ENCODE measurements at places on chromosomes 6 and 20.

- DNase-seq = no peak
Observed at GRCh38 chr6:125233202-125233601, 68.6 kb downstream of the HDDC2 start.

DNA sequence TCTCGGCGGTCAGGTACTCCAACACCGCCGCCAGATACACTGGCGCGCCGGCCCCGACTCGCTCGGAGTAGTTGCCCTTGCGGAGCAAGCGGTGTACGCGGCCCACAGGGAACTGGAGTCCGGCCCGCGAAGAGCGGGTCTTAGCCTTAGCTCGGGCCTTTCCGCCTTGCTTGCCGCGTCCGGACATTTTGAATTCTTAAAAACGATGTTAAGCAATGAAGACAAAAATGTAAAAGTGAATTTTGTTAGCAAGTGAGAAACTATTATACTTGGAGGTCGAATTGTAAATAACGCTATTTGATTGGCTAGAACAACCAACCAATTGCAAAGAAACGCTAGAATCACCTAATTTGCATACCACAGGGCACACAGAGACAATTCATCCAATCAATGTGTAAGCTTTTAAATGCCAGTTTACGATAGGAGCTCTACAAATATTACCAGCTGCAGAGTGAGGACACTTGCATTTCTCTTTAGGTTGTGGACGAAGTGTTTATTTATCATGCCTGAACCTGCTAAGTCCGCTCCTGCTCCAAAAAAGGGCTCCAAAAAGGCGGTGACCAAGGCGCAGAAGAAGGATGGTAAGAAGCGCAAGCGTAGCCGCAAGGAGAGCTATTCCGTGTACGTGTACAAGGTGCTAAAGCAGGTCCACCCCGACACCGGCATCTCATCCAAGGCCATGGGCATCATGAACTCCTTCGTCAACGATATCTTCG lies 112.0 kb downstream of the HFE start:
- DNase-seq = peak; percentile 91

DNA sequence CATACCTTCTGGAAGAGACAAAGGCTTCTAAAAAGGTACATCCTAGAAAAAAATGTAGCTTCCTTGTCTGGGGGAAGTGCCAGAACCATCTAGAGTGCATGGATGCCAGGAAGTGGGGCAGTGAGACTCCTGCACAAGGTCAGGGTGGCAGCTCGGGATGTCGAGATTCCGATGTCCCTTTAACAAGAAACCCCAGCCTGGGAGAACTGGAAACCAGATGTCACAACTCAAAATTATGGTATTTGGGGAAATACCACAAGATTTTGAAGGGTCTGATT lies 168.4 kb downstream of the ZDHHC14 start:
- no peak for DNase-seq

- no peak for DNase-seq
Observed at GRCh38 chr6:17039266-17039665, 62.6 kb upstream of the STMND1 start.

- no peak for DNase-seq
Observed at GRCh38 chr20:16393297-16393696, 180.0 kb downstream of the KIF16B start.

GRCh38 chr20:38840053-38840893 lies 34.8 kb downstream of the PPP1R16B start:
- no peak for DNase-seq

All from RPMI8226 (cell line).